ENCODE measurements at places on chromosomes 1 and 21. TPM values are rescaled to one million over a fixed set of nuclear protein-coding genes. Genes with fewer than 3 reads are reported as not detected.

MAN1C1 gene
- 0.77 TPM for total RNA-seq

POFUT2 gene
- total RNA-seq, result 23.3 TPM

OR2L3 gene
- not detected for total RNA-seq

CTSK gene
- total RNA-seq, result 1.4 TPM

DLGAP3 gene
- 0.26 TPM for total RNA-seq

PLA2G2C gene
- total RNA-seq, result not detected

ZSWIM5 gene
- 0.64 TPM for total RNA-seq

F13B gene
- total RNA-seq, result 0.08 TPM

MATN1 gene
- 0.10 TPM for total RNA-seq

CFAP107 gene
- total RNA-seq, result not detected

CLDN17 gene
- not detected for total RNA-seq

NUP210L gene
- total RNA-seq, result not detected

TMOD4 gene
- not detected for total RNA-seq

PRAMEF18 gene
- not detected for total RNA-seq

ANKRD45 gene
- total RNA-seq, result 0.14 TPM

NR0B2 gene
- 0.14 TPM for total RNA-seq

KCND3 gene
- 0.01 TPM for total RNA-seq

POU3F1 gene
- not detected for total RNA-seq

KRTAP13-2 gene
- total RNA-seq, result not detected

LCE1E gene
- not detected for total RNA-seq

All from A549 treated with Hydrocortisone at 1 μM for 4 hours (cell line).